Muscle of leg (tissue), 16 donors: ENCODE measurements at places on chromosomes 1 and 21.

DNA sequence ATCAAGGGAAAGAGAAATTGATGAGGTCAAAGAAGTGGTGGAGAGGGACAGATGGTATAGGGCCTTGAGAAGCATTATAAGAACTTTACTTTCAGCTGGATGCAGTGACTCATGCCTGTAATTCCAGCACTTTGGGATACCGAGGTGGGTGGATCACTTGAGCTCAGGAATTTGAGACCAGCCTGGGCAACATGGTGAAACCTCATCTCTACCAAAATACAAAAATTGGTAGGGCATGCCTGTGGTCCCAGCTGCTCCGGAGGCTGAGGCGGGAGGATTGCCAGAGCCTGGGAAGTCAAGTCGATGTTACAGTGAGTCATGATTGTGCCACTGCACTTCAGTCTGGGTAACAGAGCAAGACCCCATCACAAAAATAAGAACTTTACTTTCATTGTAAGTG lies 5.7 kb downstream of the TMEM50A start:
- DNase-seq: no peak

- DNase-seq: no peak
These were observed 78.3 kb downstream of the LRRC8C start for GRCh38 chr1:89711140-89711778.

DNA sequence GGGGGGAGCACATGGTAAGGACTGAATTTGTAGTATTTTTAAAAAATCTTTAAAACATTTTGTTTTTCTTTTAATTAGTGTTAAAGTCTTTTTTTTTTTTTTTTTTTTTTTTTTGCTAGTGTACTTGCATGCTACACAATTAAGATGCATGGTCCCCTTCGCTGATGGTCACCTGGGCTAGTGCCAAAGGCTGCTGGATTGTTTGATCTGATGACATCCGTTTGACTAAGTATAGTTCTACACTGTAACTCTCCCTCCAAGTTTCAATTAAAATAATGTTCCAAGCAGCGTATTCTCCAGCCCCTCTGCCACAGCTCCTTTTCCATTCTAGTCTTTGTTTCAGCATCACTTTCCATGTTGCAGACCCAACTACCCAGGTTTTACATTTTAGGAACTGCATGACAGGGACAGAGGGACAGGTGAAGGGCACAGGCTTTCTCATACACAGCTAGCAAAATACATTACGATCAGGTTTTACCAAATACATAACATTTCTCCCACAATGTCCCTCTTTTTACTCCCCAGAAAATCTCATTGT lies 852 bp upstream of the RAVER2 start:
- DNase-seq: peak; percentile 25

GRCh38 chr21:43829575-43830119 lies 35.4 kb upstream of the AGPAT3 start:
- no peak for DNase-seq

DNA sequence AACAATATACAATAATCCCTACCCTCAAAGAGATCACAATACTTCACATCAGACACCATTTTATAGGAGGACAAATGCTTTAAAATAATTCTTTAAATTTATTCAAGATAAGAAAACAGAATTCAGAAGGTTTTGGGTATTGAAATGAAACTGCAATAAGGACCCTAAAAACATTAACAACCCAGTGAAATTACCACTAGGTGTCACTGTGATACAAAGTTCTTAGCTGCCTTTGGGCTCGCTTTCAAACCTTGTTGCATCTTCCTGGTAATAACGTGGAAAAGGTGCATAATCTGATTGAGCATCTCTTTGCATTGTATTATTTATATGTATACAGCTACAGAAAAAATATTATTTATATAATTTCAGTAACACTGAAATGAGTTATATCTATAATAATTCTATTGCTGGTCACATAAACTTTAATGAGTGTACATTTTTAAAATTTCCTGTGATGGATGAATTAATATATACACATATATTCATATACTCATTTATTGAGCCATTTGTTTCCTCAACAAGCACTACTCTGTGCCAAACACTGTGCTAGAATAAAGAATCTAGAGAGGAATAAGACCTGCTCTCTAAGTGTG lies 185.2 kb downstream of the FAF1 start:
- DNase-seq: peak; percentile 71

DNA sequence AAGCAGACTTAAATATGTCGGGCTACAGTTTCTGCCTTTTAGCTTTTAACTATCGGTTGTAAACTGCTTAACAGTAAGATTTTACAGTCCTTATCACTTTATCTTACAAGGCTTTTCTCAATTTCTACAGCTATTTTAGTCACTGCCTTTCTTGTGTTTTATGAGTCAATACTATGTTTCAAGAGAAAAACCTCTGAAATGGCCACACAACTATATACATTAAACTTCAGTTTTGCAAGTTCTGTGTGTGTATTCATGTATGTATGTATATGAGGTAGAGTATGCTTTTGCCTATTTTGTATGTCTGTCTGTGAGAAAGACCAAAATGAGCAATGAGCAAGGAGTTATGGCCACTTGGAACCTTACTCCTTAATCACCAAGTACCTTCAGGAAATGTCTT lies 169.8 kb downstream of the SYT2 start:
- no peak for DNase-seq
